ENCODE measurements at places on chromosomes 11 and 22. TPM values are rescaled to one million over a fixed set of nuclear protein-coding genes. Genes with fewer than 3 reads are reported as not detected.

DNA sequence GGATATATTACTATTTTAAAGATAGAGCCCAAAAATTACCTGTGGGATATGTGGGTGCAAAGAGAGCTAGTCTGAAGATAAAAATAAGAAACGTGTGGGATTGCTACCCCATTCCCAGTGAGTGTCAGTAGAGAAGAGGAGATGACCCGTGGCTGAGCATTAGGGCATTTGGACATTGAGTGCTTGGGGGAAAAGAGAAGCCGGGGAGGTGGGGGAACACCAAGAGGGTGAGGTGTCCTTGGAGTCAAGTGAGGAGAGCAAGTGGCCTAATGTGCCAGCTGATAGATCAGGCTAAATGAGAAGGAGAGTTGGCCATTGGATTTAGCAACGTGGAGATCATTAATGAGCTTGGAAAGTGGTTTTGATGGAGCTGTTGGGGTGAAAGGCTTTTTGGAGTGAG lies 1.2 kb downstream of the POLR2F start:
- DNase-seq: no peak

CRKL gene
- 84.9 TPM for total RNA-seq

GRCh38 chr22:23862103-23862502 lies 4.4 kb downstream of the SLC2A11 start:
- no peak for DNase-seq

DNA sequence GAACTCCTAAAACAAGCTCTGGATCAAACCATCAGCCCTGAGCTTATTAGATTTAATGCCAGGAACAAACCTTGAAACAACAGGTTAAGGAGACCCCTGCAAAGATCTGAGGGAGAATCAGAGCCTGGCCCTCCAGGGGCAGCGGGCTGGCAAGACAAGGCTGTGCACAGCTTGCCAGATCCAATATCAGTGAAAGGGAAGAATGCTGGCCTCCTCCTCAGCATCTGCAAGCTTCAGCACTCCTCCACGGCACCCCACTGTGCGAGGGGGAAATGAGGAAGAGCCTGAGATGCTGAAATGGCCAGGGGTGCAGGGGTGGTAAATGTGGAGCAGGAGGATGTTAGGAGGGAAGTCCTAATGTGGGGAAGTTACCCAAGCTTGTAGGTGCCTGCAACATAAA lies 167.0 kb downstream of the TENM4 start:
- no peak for DNase-seq

- DNase-seq: no peak
Measured at GRCh38 chr11:134558258-134558835, 146.3 kb upstream of the B3GAT1 start.

DNA sequence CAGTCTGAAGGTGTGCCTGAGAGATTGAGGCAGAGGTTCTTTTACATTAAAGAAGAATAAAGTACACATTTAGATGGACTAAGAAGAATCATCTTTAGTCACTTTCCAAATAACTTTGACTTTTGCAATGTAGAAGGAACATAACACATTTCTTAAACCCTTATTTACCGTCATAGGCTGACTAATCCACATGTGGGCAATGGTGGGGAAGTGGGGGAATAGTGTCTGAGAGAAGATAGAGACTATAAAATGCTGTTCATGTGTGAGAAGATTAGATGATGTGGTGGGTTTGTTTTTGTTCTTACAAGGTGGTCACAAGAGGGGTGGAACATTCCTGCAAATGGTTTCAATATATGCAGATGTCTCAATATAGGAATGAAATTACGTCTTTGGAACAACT lies 1.8 kb downstream of the MS4A4A start:
- DNase-seq: no peak

EHF gene
- total RNA-seq: not detected

All from activated naive CD4-positive, alpha-beta T cell treated with anti-CD3 and anti-CD28 coated beads, Interleukin-2, amount 50 U/mL, for 72 hours (primary cell).